A549 treated with dexamethasone at 1 μM for 4 hours (cell line): ENCODE measurements at places on chromosomes 12 and 14. TPM values are rescaled to one million over a fixed set of nuclear protein-coding genes. Genes with fewer than 3 reads are reported as not detected.

Gene RHEBL1
- 2.9 to 4.4 TPM (median 4.0 TPM) in 5 replicates for total RNA-seq

Gene TMTC1
- total RNA-seq: 0.01 to 0.05 TPM (median 0.04 TPM) in 5 replicates

Gene ESR2
- 0.06 to 0.15 TPM (median 0.09 TPM) in 4 of 5 replicates, not detected in the other for total RNA-seq

Gene LUM
- total RNA-seq: 0.21 to 0.48 TPM (median 0.31 TPM) in 5 replicates

Gene PLEKHH1
- total RNA-seq: 1.7 to 4.0 TPM (median 2.7 TPM) in 5 replicates

Gene TMEM63C
- total RNA-seq: 5.3 to 8.2 TPM (median 7.9 TPM) in 5 replicates

Gene CACNA2D4
- 0.10 TPM in 1 of 5 replicates, not detected in the others for total RNA-seq
